ENCODE measurements at places on chromosomes 2 and 18.

DNA sequence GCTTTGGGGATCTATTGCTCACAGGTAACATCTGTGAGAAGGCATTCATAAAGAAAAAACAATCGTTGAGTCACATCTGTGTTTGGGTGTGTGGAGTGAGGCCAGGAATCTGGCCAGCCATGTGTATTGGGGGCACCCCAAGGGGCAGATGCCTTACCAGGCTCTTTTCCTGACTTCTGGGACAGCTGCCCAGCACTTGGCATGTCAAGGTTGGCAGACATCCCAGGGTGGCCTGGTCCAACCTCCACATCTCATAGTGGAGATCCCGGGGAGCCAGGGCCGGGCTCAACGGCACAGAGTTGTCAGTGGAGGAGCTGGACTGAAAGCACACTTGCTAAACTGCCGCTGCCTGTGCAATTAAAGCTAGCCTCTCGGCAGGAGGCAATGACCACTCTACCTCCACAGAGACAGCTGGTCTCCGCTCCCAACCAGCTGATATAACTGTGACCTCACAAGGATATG lies 75.3 kb upstream of the MGAT4A start:
- DNase-seq: peak; percentile 86

DNA sequence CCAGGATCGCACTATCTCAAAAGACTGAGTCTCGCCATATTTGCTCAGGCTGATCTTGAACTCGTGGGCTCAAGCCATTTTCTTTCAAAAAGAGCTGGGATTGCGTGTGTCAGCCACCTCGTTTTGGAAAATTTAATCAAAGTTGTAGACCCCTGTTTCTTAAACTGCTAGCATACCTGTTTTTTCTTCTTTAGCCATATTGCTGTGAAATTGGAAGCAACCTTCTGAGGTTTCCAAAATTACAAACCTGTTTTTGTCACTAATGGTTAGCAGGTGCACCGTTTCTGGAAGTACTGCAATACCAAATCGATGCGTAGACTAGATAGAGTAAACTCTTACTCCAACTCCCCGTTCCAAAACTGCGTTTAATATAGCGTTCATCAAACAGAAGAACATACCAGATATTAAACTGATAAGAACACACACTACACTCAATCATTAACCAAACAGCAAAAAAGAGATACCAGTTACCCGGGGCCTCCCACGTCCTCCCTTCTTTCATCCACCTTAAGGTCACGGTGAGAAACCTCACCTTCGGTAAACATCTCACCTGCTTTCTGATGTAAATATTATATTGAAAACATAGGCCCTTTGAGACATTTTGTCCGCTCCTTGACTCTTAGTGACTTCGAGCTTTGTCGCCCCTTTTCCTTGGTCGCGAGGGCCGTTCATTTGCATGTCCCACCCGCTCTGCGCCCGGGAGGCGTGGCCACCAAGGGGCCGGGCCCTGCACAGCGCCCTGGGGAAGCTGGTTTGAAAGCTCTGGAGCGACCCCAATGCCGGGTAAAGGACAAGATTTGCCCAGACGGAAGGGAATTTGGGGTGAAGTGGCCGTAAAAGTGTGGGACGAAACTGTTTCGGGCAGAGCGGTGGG lies at the start of gene RNU2-63P:
TSS of gene RNU2-63P (minus strand) at position 462 of the 874 bp plus-strand sequence.
- DNase-seq: peak; percentile 93

DNA sequence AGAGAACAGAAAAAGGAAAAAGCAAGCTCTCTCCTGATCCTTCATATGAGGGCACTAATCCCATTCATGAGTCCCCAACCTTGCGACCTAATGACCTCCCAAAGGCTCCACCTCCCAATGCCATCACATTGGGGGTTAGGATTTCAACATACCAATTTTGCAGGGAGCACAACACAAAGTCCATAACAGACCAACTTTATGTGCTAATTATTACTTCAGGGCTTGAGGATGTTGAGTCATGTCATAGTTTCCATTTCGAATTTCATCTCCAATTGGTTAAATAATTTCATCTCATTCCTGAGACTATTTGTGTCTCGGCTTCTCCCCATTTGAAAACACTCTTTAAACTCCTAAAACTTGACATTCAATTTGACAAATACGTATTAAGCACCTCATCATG lies 69.9 kb upstream of the KLF7 start:
- DNase-seq: no peak

GRCh38 chr18:11994703-11995444 lies 13.6 kb downstream of the IMPA2 start:
- peak; percentile 95 for DNase-seq

- no peak for DNase-seq
Measured at GRCh38 chr2:74862020-74862964, 28.4 kb downstream of the HK2 start.

- no peak for DNase-seq
Measured at GRCh38 chr18:23178661-23179081, 43.4 kb downstream of the CABLES1 start.

- no peak for DNase-seq
Measured at GRCh38 chr2:105364436-105365139, 27.2 kb downstream of the C2orf49 start.

DNA sequence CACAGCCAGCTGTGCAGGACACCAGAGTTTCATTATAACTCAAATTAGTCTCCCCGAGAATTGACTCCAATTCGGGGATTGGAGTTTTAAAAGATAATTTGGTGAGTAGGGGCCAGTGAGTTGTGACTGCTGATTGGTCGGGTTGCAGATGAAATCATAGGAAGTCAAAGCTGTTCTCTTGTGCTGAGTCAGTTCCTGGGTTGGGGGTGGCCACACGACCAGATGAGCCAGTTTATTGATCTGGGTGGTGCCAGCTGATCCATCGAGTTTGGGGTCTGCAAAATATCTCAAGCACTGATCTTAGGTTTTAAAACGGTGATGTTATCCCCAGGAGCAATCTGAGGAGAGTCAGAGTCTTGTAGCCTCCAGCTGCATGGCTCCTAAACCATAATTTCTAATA lies 82.7 kb upstream of the SLC66A3 start:
- DNase-seq: no peak
